ENCODE measurements at places on chromosomes 3 and 15.
A peak's percentile ranks its signal among the peaks of the same experiment; 100 is the strongest.

DNA sequence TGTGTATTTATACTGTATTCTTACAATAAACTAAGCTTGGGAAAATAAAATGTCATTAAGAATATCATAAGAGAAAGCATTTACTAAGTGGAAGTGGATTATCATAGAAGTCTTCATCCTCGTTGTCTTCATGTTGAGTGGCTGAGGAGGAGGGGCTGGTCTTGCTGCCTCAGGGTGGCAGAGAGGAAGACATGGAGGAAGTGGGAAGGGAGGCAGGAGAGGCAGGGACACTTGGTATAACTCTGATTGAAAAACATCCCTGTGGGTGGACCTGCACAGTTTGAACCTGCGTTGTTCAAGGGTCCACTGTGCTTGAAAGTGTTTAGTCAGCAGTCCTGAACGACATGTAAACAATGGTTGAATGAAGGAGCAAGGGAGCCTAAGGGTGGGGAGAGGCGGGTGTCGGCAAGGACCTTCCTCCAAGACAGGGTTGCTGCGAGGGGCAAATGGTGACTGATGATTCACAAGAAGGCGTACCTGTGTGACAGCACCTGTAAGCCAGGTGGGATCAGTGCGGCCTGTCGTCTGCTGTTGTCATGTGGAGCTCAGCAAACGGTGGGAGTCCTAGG, 103.8 kb upstream of the KLF13 start:
- no peak for DNase-seq

GRCh38 chr3:191528589-191528988, 67.6 kb downstream of the PYDC2 start:
- no peak for DNase-seq

DNA sequence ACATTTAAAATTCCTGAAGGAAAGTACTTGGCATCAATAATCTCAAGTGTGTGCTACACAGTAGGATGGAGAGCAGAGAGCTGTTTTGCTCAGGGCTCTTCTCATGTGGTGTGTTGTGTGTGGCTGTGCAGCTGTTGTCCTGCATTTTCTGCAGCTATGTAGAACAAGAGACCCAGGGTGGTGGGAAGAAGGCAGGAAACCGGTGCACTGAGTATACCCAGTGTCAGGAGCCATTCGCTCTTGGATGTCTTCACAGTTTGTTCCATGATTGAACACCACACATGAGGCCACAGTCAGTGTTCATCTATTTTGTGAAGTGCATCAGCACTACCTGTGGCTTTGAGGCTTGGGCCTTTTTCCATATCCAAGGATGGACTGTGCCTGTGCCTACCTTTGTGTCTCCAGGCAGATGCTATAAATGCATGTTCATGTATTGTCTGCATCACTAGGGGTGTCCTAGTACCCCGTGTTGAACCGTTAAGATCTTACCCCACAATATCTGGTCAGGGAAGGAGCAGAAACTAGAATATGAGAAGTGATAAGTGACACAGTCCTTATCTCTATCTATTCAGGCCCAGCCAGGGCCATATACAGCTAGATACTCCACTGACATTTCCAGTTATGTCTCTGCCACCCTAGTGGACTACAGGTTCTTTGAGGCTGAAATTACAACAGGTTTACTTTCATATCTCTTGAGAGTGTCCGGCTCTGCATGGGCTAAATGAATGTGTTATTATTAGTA, 194.3 kb downstream of the NR2F2 start:
- DNase-seq: no peak

- DNase-seq: no peak
These were observed 6.3 kb upstream of the CCR4 start for GRCh38 chr3:32945136-32945535.

DNA sequence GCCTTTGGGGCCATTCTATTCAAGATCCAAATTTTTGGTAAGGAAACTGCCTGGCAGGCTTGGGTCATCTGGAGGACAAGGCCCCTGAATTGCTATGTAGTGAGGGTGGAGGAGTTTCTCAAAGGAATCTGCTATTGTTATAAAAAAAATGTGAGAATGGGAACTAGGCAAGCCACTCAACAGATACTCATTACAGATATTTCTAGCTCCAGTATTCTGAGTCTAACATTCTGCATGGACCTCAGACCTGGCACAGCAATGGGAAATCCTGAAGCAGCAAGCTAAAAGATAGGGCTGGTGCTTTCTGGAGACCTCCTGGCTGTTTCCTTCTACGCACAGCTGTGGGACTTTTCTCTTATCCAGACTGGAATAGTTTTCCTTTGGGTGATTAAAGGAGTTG, 430.7 kb upstream of the RBMS3 start:
- no peak for DNase-seq

DNA sequence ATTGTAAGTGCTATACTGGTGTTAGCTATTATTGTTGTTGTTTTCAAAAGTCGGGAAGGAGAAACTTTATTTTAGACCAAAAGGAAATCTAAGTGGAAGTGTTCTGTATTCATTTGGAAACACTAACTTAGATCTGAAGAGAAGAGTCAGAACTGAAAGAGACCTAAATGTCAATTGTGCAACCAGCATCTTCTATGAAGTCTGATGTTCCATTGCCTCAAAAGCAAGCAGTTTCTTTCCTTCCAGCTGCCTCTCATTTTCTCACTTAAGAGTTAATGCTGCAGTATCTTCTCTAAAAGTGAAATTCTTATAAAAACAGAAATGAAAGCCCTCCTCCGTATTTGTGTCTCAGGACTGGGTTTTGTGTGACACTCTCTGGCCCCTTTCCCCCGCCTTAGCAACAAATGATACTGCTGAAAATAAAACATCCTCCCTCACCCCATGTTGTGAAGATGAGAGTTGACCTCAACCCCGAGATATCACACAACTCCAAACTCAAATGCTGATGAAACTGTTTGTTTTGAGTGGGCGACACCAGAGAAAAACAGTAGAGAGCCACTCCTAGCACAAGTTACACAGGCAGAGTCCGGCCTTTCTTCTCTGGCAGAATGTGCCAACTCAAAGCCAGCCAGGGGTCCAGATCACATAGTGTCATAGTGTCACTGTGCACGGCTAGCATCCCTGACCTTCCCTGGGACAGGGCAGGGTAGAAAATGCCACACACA, 48.9 kb downstream of the GLDN start:
- peak; percentile 10 for DNase-seq

DNA sequence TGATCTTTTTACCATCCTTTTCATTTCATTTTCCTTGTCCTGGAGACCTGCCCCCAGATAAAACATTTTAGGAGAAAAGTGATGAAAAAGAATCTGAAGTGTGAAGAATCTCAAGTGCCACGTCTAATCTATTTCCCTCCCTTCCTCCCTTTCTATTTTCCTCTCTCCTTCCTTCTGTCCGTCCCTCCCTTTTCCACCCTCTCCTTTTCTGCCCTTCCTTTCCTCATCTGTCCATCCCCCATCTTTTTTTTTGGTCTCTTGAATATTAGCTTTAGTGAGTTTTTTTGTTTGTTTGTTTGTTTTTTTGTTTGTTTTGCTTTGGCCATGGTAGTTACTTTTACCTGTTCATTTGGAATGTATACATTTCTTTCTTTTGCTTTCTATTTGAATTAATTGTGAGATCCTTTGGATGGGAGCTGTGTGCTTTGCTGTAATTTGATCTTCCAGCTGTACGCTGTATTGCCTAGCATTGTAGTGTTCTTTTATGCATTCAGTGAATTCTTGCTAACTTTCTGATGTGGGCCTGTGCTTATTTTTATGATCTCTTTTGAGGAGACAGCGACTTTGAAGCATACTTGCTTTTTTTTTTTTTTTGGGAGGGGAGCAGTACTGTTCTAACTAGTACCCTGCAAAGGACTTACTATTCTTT, 19.2 kb downstream of the CDIN1 start:
- DNase-seq: no peak

GRCh38 chr15:51736069-51736468, 1.4 kb downstream of the LYSMD2 start:
- DNase-seq: peak; percentile 59

- no peak for DNase-seq
These were observed 132.1 kb downstream of the WDR76 start for GRCh38 chr15:43958861-43959330.

GRCh38 chr3:16441371-16441875, 72.1 kb downstream of the RFTN1 start:
- no peak for DNase-seq

GRCh38 chr3:90015688-90016356, 908.4 kb downstream of the EPHA3 start:
- no peak for DNase-seq

- no peak for DNase-seq
These were observed 579.4 kb upstream of the TBL1XR1 start for GRCh38 chr3:177776661-177777101.

- no peak for DNase-seq
These were observed 6.1 kb downstream of the SECISBP2L start for GRCh38 chr15:49040151-49040550.

GRCh38 chr15:92693691-92694331, 38.2 kb upstream of the FAM174B start:
- no peak for DNase-seq

DNA sequence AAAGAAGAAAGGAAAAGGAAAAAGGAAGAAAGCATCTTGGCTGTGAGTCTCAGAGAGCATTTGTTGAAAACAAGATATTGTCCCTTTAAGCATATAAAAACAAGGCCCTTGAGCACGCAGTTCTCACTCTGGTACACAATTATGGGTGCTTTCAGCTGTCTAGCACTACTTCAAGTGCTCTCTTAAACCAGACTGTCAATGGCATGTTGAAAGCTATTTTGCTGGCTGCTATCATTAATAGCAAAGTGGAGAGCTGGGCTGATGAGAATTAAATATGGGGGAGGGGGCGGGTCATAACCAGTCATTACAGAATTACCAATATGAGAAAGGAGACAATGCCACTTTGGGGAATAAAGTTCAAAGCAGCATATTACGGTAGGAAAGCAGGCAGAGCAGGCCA, 9.3 kb downstream of the TLE3 start:
- DNase-seq: no peak

DNA sequence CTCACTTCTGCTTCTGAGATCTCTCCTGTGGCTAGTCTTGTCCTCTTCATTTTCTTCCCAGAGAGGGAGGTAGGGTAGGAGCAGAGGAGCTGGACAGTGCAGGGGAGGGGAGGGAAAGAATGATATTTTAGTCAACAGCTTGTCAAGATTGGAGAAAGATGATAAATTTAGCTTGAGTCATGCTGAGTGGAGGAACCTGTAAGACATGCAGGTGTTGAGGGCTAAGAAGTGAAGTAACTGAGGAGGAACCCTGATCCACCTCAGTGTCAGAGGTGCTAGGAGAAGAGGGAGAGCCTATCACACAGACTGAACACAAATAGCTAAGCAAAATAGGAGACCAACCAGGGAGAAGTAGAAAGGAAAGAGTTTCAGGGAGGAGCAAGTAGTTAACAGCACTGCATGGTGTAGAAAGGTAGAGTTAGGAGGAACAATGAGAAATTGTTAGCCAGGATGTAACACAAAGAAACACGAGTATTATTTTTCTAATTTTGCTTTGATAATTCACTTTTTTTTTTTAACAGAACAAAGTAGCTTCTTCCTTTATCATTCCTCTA, 108.2 kb upstream of the CHRM5 start:
- no peak for DNase-seq

- no peak for DNase-seq
These were observed 14.8 kb upstream of the SKIC8 start for GRCh38 chr15:78314181-78314581.

- no peak for DNase-seq
These were observed 205.4 kb downstream of the EPHB1 start for GRCh38 chr3:135000465-135000864.

DNA sequence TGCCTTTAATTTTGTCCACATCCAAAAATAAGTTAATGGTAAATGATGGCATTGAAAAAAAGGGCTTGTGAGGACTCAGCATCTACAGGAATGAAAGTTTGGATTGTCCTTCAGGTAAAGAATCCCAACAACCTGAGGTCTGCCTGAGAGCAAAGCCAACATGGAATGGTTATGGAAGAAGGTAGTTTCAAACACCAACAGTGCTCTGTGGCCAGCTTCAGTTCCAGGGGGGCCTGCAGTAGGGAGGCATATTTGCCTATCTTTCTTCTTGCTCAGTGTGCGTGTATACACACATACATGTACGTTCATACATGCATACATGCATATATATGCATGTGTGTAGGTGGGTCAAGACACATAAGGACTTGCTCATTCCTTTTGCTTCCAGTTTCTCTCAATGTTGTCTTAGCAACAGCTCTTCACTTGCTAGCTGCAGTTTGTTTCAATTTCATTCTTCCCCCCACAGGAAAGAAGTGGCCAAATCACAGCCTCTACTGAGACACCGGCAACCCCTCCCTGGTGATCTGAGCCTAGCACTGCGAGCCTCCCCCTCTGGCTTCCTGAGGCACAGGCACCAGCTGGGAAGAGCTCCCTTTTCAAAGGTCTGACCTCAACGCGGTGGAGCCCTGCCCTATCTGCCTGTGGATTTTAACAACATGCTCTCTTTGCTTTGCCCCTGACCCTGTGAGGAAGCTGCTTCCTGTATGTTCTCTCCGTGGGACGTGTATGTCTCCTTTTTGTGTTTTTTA, 146.2 kb downstream of the KLF13 start:
- peak; percentile 78 for DNase-seq

DNA sequence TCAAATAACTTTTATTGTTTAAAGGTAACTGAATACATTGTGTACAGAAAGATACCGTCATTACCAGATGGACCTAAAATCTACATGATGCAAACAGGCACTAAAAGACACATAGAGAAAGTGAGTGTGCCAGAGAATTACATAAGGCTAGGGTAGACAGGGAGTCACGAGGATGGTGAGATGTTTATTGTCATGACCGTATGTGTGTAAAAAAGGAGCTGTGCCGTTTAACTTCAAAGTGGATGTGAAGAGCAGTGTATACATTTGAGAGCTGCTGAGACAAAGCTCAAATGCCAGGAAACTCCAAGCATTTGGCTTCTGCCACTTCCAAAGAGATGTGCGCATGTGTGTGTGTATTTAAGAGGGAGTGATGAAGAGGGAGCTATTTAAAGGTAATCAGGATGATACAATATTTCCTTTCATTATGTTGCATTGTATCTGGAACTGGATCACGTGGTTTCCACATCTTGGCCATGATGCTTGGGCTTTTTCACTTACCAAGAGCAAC, 51.4 kb upstream of the IGF1R start:
- DNase-seq: no peak

- DNase-seq: no peak
These were observed at the start of gene CCK for GRCh38 chr3:42266085-42266484. Gene CCK (minus strand): TSS chr3:42266185. CDS start chr3:42263630, 2,555 bp downstream.

DNA sequence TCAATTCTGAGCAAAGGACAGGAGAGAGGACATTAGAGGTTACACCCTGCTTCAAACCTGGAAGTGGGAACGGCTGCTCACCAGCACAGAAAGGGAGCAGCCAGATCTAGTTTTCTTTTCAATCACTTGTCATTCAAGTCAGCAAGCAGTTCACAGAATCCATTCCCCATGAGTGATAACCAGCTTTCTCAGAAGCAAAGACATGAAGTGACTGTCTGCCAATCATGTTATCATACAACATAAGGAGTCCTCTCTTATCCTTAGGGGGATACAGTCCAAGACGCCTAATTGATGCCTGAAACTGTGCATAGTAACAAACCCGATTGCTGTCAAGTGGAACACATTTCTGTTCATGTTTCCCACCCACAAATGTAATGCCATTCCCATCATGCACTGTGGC, 54.7 kb downstream of the FAM98B start:
- peak; percentile 55 for DNase-seq

Data from activated CD4-positive, alpha-beta memory T cell treated with anti-CD3 and anti-CD28 coated beads for 36 hours (primary cell).